CD4-positive, alpha-beta T cell treated with Interleukin-6 for 4 hours (primary cell): ENCODE measurements at places on chromosomes 7 and 10.
A peak's percentile ranks its signal among the peaks of the same experiment; 100 is the strongest.

DNA sequence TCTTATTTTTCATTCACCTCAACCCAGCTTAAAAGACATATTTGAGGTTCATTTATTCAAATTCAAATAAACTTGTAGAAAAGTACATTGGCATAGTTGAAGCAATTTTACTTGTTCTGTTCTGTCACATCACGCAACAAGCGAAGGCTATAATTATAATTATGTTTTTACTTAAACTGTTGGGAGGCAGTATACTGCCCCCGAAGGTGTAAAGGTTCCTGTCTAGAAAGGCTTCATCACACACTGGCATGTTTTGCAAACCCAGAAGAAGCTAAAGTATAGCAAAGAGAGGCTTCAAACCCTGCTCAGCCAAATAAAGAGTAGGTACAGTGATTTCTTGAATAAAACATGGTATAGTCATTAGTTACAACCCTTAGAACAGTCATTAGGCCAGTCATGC lies 62.6 kb downstream of the CDCA7L start:
- no peak for DNase-seq

DNA sequence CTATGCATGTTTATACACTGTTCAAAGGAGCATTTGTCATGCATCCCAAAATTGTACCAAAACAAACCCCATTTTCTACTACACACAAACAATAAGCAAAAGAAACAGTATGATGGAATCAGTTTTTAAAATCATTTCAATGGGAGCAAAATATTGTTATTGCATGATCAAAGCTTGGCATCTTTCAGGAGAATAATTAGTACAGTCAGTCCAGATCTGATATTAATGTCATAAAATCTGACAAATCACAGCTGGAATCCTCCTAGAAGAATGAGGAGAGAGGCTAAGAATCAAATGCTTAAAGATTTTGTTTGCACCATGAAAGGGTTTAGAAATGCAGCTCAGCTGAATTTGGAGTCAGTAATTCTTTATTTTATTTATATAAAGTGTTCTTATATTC lies 229.7 kb upstream of the SEMA3E start:
- no peak for DNase-seq

DNA sequence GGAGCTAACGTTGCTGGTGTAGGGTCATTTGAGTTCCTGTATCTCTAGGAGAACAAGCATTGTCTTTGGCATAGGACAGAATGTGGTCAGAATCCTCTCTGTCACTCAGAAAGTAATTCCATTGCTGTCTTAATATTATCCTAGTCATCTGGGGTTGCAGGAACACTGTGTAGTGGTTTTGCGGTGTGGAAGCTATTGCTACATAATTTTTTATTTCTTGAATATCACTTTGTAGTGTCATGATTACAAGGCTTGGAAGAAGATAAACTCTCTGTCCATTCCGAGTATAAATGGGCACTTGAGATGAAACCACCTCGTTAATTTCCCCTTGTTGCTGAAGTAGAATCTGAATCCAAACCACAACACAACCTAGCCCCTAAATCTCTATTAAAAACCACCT lies 919.2 kb downstream of the LRMDA start:
- no peak for DNase-seq

DNA sequence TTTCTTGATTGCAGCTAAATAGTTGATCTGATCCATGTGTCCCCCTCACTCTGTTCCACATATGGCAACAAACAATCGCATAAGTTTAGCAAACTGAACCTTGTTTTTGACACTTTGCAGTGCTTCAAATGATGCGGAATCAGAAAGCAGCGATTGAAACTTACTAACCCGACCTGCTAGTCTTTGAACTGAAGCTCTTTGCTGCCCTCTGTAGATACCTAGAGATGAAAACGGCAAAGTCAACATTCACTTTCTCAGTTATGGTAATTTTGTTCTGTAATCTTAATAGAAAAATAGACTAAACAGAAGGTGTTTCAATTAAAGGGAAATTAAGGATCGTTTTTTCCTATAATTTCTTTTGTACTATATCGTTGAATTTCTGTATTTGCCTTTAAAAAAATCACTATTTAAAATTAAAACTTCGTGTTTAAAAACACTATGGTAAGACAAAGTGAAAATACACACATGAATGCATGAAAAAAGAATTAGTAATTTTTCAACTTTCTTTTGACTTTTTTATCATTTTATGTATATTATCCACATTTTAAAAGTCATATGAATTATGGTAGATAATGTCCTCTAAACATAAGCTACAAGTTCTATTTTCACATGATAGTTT lies 276.5 kb downstream of the MAGI2 start:
- no peak for DNase-seq

DNA sequence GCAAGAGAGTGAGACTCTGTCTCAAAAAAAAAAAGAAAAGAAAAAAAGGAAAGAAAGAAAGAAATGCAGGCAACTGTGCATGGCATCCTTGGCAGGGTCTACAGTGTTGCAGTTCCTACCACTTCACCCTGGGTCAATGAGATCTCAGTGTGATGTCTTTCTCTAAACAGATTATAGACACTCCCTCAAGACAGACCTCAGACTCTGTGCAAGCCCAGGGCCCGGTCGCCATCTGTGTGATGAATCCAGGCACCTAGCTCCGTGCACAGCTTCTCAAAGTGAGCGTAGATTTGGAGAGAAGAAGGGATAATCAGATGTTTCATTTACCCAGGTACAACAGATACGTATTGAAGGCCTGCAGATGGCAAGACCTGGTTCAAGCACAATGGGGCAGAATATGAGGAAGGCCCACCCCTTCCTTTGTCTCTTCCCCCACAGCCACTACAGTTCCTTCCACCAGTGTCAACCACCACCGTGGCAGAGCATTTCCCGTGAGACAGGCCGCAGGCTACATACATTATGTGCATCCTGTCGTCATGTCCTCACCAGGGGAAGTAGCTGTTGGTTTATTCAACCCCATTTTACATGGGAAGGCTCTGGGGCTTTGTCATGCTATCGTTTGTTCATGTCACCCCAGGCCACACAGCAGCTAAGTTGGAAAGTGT lies 471.7 kb upstream of the GALNT17 start:
- peak; percentile 61 for DNase-seq

GRCh38 chr7:129435414-129435829 lies 1.2 kb downstream of the STRIP2 start:
- no peak for DNase-seq
